ENCODE measurements at places on chromosomes 5 and 9.
A peak's percentile ranks its signal among the peaks of the same experiment; 100 is the strongest.

DNA sequence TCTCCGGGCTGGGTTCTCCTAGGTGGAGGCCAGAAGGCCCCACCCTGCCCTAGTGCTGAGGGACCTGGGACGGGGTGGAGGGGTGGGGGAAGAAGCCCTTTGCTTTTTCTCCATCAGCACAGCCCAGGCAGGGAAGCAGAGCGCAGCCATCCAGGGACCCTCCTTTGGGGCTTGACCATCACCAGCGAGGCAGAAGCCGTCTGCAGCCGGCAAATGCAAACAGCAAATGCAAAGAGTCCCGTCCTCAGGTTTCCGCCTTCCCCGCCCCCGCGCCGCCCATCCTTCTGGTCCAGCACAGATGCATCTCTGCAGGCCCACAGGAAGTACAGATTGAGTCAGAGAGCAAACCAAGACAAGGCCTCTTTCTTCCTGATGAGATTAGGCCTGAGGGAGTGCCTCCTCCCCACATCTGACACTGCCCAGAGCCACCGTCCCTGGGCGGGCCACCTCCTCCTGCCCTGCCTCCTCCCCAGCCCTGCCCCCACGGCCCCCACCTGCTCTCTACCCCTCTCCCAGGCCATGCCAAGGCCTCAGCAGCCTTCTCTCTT is 23.4 kb downstream of the CORO2A start:
- peak; percentile 53 for DNase-seq

DNA sequence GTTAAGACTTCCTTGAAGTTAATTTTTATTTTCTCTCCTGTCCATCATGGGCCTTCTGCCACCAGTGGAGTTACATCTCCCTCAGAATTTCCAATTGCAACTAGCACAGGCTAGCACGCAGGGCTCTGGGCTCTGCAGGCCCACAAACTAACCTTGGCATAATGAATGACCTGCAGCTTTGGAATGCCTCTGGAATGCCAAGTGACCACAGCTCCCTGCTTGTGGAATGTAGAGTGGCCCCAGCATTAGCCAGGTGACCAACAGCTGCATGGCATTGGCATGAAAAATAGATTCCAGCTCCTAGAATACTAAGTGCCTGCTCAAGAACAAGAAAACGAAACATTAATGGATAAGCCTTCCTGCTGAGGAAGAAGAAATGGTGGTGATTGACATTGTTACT is 726.1 kb downstream of the BRINP1 start:
- DNase-seq, result no peak

- DNase-seq, result no peak
These were observed 63.9 kb downstream of the MTAP start for GRCh38 chr9:21866302-21866701.

GRCh38 chr9:111936391-111936790 is 39.8 kb downstream of the UGCG start:
- DNase-seq, result no peak

- DNase-seq, result no peak
These were observed 201.0 kb upstream of the HMHB1 start for GRCh38 chr5:143610946-143611345.

DNA sequence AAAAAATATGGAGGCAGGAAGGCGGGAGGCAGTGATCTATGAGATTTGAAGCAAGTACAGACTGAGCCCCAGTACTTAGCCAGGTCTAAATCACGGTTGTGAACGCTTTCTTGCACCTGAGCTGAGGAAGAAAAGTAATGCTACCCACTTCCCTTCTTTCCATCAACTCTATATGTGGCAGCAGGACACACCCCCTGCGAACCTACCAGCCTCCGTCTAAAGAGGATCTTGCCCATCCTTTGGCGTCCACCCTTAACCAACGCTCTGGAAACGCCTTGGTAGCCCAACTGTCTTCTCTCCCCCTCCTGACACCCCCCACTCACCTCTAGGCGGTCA is 545 bp downstream of the HMGCS1 start:
- DNase-seq, result peak; percentile 13

DNA sequence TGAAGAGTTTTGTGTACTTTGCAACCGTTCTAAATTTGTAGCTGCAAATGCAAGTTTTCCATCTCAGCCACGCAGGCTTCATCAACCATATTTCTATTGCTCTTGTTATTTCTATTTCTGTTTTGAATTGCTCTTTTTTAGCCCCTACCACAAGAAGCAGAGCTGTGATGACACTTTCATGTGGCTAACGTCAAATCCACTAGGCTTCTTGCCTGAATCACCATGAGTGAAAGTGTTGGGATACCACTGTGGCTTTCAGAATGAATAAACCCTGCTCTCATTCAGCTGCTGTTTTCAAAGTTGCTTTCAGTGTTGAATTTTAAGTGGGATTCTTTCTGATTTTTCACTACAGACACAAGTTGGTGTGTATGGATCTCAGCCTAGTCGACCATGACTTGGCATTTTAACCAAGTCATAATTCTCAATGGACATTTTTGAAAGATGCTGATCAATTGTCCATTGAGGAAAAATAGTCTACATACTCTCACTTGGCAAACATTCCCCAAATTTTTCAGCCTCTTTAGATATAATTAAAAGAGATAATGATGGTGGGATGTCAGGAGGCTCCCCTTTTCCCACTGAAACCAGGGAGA is 41.0 kb upstream of the MTAP start:
- no peak for DNase-seq

- DNase-seq, result no peak
These were observed 156.6 kb downstream of the AOPEP start for GRCh38 chr9:94882966-94883641.

GRCh38 chr5:8934455-8934854 is 611.4 kb downstream of the SEMA5A start:
- no peak for DNase-seq

All from dorsolateral prefrontal cortex (tissue), 122 donors.